ENCODE measurements at places on chromosomes 7 and 10.

DNA sequence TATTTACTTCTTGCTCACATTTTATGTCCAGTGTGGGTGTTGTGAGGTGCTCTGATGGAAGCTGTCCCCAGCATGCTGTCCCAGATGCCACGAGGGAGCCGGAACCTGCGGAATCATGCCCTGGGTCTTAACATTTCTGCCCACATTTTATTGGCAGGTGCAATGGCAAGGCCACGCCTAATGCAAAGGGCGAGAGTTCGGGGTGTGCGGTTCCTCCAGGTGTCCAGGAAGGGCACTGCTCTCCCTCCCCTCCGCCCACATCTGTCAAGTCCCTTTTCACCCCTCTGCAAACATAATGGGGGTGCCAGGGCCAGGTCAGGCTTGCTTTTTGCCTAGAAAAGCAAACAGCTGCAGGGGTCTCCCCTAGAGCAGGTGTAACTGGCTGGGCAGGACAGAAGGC is 16.4 kb downstream of the PDAP1 start:
- no peak for DNase-seq

DNA sequence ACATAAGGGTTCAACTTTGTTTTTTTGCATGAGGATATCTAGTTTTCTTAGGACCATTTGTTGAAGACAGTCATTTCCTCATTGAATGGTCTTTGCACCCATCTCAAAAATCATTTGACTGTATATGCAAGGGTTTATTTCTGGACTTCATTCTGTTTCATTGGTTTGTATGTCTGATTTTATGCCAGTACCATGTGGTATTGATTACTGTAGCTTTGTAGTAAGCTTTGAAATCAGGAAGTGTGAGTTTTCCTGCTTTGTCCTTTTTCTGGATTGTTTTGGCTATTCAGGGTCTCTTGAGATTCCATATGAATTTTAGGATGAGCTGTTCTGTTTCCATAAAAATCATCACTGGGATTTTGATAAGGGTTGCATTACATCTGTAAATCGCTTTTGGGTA is 63.9 kb downstream of the SND1 start:
- DNase-seq = no peak

GRCh38 chr10:91785830-91786229 is 12.4 kb upstream of the TNKS2 start:
- DNase-seq = no peak

DNA sequence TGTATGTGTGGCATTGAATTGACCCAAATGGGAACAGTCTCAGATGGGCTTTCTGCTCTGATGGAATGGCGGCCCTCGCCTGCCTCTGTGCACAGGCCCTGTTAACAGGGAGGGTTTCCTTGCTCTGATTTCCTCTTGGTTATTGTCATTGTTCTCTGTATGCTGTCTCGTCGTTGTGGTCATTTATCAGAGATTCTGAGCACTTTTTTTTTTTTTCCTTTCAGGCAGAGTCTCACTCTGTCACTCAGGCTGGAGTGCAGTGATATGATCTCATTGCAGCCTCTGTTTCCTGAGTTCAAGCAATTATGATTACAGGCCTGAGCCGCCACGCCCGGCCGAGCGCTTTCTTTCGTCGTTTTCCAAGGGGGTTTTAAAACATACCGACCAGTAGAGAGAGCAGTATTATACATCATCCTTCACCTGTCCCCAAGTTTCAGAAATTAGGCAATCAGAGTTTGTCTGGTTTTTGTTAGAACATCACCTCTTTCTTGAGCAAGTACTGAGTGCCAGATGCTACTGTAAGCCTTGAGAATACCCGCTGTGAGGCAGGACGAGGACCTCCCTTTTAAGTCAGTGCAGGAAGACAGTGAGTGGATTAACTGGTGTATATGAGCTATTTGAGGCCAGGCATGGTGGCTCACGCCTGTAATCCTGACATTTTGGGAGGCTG is 6.5 kb downstream of the CHST12 start:
- DNase-seq = no peak

GRCh38 chr7:92848851-92849250 is 12.5 kb upstream of the CDK6 start:
- DNase-seq = no peak

DNA sequence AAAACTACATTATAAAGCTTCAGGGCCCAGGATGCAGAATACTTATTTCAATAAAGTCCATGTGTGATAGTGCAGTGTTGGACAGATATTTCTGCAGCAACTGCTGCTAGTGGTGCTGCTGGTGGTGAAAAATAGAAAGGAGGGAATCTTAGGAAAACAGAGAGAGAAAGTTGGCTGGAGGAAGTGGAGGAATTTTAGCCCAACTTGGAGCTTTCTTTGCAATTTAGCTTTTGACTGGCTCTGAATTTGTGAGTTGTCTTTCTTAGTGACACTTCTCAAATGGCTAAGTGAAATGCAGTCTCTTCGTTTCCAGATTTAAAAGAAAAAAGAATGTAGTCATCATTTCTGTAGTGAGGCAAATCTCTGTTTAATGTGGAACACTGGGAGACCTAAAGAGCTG is 45.4 kb downstream of the GPR158 start:
- no peak for DNase-seq

DNA sequence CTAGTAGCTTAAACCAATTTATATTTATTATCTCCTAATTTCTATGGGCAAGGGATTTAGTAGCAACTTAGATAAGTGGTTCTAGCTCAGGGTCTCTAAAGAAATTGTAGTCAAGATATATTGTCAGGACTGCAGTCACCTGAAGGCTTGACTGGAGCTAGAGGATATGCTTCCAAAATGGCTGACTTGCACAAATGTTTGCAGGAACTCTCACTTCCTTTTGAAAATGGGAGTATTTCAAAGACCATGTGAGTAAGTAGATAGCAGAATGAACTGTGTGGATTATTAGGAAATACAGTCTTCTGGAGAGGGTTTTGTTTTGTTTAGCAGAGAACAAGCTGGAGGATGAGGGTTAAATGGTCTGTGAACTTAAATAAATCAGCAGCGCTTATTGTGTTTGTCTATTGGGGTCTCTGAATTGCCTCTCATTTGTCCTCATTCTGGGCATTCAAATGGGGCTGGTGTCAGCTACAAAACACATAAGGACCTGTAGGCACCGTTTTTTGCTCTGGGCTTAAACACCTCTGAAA is 524.6 kb downstream of the LRMDA start:
- DNase-seq = no peak

DNA sequence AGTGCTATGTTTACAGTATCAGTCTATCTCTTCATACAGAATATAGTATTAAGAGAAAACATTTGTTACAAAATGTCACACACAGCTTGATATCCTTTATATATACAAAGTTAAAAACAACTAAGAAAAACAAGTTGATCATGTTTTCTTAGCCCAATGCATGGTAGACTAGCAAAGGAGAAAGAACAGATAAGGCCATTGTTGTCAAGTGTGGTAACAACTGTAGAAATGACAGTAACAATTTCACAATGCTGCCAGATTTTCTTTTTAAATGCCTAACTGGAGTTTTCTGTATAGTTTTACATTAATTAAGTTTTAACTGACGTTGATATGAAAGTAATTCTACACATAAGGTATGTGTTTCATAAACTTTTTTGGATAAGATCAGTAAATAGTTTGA is 65.8 kb downstream of the TFEC start:
- DNase-seq = no peak

DNA sequence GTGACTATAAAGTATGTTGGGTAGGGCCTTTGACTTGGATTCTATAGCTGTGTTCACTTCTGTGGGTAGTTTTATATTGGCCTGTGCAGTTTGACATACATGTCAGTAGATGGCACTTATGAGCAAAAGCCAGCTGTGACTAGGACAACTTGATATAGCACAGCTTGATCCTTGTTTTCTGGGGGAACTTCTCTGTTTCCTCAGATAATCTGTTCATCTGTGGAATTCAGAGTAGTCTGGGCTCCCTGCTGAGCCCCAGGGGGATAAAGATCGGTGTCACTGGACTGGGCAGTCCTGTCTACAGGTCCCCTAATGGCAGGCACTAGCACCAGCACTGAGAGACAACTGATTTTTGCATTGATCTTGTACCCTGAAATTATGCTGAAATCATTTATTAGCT is 25.4 kb downstream of the CYP2C9 start:
- DNase-seq = peak; percentile 30

- DNase-seq = no peak
Measured at GRCh38 chr7:91634485-91635177, 245.9 kb downstream of the MTERF1 start.

- DNase-seq = no peak
Measured at GRCh38 chr10:1100143-1100542, 44.0 kb downstream of the WDR37 start.

DNA sequence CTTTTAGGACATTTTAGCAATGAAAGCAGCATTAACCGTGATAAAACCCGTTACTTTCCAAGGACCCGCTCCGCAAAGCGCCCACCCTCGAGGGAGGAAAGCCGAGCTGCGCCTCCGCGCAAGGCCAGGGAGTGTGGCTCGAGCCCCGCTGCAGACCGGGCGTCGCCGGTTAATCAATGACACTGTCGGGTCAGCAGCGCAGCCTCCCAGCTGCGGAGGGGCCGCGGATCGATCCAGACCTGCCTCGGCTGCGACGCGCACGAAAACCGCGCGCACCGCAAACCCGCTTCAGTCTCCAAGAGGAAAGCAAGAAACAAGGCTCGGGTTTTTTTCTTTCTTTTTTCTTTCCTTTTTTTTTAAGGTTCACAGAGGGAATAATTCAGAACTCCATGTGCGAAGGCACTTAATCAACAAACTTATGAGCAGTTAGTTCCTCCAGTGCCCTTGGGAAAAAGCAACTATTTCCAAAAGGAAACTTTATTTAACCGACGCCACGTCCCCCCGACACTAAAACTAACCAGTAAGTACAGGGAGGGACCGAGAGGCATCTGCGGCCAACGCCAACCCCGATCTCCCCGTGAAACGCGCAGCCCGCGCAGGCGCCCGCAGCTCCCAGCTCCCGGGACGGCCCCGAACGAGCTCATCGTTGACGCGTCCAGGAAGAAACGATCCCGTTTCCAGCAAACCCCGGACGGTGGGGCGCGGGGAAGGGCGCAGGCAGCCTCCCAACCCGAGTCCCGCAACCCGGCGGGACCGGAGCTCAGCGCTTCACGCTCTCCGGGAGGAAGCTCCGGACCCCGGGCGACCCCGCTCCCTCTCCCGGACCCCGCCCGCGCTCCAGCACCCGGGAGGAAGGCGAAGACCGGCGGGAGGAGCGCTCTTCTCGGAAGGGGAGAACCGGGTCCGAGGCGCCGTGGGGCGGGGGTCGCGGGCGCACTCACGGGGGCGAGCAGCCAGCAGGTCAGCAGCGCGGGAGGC is 598 bp downstream of the VIPR2 start:
- no peak for DNase-seq

DNA sequence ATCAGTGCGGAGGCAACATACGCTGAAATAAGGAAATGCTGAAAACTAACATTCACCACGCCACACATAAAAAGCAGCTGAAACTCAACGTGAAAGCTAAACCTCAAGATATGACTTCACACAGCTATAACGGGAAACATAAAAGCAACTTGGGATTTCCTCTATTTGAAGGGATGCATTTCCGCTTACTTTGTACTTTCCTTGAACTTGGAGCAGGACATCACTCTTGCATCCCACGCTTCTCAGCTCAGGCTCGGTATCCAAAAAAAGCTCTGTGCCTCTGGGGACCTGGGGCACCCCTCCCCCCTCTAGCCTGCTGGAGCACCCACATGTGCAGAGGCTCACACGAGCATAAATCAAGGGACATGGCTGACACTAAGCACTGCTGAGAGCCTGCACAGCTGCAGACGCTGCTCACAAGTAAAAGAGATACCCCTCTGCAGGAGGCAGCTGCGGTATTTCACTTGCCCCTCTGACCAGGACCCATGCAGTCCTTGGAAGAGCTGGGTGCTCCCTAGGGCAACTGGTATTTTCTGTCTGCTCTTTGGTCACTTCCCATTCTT is 34.2 kb downstream of the PARD3 start:
- DNase-seq = no peak

- no peak for DNase-seq
Measured at GRCh38 chr7:103106005-103106702, 31.2 kb downstream of the ARMC10 start.

DNA sequence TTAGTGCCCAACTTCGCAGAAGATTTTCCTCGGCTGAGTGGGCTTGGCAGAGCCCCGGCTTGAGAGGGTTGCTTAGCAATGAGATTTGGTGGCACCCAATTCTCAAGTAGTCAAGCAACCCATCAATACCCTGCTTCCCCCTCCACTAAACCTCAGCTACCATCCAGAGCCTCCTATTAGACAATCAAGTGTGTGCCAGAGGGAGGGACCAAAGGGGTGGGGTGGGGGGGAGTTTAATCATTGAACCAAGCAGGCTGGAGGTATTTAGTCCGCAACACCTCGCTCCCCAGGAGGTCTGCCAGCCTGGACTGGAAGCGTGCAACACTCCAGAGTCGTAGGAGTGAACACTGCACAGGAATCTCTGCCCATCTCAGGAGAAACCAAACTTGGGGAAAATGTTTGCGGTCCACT is at the start of gene HKDC1:
Gene HKDC1, plus strand, starts transcription at position 292 of the 411 bp plus-strand sequence. Its CDS starts 104 bp downstream, at position 396.
- no peak for DNase-seq

GRCh38 chr7:11315666-11316258 is 342.1 kb downstream of the PHF14 start:
- no peak for DNase-seq

GRCh38 chr7:120941064-120941463 is 9.5 kb upstream of the ING3 start:
- no peak for DNase-seq

GRCh38 chr7:109641445-109641844 is 1071.8 kb downstream of the DNAJB9 start:
- DNase-seq = no peak

- DNase-seq = no peak
Measured at GRCh38 chr10:71528371-71529206, 131.9 kb downstream of the CDH23 start.
